ENCODE measurements at places on chromosomes 6 and 20. TPM values are rescaled to one million over a fixed set of nuclear protein-coding genes. Genes with fewer than 3 reads are reported as not detected.

DNA sequence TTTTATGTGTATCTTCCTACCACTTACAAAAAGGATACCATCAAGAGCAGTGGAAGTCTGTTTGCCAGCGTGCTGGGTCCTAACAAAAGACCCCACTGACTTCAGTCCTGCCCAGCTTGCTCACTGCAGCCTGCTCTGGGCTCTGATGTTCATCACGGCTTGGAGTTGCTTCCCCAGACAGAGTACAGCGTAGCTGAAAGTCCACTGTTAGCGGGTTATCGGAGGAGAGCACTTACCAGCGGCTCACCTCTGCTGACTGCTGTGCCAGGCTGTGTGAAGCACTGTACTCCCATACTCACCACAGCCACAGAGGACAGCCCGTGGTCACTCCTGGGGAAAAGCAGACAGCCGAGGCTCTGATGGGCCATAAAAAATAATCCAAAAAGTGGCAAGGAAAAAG, 40.2 kb downstream of the CTCFL start:
- DNase-seq = no peak

- DNase-seq = no peak
Measured at GRCh38 chr6:117487821-117488220, 5.3 kb downstream of the DCBLD1 start.

DNA sequence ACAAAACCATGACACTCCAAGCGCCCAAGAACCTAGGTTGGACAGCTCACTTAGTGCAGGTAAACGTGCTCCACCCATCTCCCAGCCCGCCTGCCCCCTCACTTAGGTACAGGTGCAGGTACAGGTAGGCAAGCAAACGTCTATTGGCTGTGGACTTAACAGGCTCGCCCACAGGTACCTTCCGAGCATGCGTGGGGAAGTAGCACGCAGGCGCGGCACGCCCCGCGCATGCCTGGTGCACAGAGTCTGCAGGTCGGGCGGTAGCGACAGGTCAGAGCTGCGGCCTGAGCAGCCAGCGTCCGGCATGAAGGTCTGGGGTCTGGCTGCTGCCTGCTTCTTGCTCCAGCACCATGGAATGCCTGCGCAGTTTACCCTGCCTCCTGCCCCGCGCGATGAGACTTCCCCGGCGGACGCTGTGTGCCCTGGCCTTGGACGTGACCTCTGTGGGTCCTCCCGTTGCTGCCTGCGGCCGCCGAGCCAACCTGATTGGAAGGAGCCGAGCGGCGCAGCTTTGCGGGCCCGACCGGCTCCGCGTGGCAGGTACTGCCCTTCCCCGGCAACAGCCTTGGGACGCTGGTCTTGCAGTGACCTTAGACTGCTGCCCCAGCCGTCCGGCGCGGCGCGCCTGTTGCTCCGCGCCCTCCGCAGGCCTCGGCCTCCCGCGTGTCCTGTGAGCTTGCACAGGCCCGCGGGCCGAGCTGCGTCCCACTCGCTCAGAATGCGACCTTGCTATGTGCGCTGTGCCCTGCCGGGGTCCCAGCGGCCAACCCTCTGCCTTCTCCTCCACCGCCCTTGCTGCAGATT, at the start of gene MRS2:
TSS of gene MRS2 (plus strand) at position 240 of the 804 bp plus-strand sequence. CDS start at position 351, 111 bp downstream.
- peak; percentile 92 for DNase-seq

GRCh38 chr6:53939830-53940229, 145.0 kb downstream of the LRRC1 start:
- DNase-seq = no peak

- no peak for DNase-seq
Measured at GRCh38 chr6:3553254-3553653, 96.4 kb upstream of the SLC22A23 start.

DNA sequence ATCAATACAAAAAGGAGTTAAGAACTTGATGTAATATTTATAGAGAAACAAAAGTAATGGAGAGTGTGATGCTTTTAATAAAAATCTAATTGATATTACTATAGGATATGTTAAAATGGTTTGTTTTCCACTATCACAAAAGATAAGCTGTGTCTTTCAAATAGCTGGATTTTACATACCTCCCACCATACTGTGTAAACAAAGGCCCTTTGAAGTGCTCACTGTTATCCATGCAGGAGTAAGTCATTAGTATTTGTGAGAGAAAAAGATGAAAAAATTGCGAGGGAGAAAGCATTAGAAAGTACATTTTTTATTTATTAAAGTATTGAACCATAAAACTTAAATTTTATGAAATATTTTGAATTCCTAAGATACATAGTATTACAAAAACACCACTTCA, 733.0 kb downstream of the GRIK2 start:
- no peak for DNase-seq

DNA sequence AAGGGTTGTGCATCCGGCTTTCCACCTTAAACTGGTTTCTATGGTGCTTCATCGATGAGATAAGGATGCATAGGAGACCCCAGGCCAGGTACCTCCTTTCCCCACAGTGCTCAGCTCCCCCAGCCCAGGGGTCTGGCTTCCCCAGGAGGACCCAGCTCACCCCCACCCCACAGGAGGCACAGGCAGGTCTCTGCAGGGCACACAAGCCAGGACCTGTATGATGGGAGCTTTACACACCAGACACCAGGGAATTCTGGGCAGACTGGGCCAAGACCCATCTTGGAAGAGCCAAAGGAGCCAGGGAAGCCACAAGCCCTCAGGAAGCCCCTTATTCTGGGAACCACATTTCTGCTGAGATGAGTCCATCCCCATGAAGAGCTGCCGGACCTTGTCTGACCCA, 29.6 kb downstream of the UBD start:
- no peak for DNase-seq

DNA sequence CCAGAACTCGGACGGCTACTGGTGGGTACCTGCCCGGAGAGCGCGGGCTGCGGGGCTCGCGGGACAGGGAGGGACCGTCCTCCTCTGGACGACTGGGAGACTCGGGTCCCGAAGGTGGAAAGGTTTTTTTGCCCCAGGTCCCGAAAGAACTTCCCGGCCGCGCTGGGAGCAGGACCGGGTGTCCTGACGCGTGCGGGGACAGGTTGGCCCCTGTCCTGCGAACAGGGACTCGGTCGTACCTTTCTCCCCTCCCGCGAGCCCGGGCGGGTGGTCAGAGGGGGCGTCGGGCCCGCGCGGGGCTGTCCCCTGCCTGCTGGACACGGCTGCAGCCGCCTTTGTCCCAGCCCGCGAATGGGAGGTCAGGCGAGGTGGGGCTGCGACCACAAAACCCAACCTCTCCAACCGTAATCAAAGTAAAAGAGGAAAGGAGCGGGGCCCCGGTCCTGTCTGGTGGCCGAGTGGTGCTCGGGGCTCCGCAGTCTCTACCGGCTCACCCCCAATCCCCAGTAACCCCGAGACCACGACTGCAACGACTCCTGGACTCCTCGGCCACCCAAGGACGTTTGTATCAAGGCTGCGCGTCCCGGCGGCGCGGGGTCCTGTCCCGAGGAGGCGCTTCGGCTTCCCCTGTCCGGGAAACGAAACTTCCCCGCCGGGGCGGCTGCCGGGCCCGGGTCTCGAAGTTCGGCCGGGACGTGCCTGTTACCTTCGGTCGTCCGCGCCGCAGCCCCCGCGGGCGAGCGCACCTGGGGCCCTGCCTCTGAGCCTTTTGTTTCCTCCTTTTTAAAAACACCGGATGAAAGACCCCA, 798 bp downstream of the DSP start:
- DNase-seq = peak; percentile 50

- DNase-seq = no peak
Measured at GRCh38 chr6:130009146-130009545, 9.2 kb upstream of the L3MBTL3 start.

The FLRT3 gene
- total RNA-seq = 1.0 TPM

The LAMA2 gene
- total RNA-seq = 138 TPM

The SCGN gene
- 0.79 TPM for total RNA-seq

The MYH7B gene
- 297 TPM for total RNA-seq

The PCK1 gene
- 0.62 TPM for total RNA-seq

All from left ventricle myocardium superior (tissue), 1 donor.